Fibroblast of mammary gland (primary cell): ENCODE measurements at places on chromosomes 5 and 9.

GRCh38 chr5:95770830-95771708, 39.9 kb downstream of the RHOBTB3 start:
- DNase-seq: no peak

DNA sequence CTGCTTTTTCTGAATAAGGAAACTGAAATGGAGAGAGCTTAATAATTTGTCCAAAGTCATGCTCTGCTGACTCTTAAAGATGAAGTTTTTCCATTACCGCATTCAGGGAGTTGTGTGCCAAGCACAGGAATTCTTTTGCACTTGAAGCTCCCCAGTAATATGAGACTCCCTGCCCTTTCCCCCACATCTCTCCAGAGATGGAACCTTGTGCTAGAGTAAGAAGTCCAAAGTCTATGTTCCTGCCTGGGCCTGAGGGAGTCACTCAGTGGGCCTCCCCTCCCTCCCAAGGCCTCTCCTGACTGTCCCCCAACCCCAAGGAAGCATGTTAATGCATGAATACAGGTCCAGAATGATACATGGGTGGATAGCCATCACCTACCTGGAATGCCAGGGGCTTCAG, 173.3 kb upstream of the SEMA6A start:
- DNase-seq: peak; percentile 12

GRCh38 chr5:84063041-84063440, 321.6 kb downstream of the EDIL3 start:
- DNase-seq: no peak

DNA sequence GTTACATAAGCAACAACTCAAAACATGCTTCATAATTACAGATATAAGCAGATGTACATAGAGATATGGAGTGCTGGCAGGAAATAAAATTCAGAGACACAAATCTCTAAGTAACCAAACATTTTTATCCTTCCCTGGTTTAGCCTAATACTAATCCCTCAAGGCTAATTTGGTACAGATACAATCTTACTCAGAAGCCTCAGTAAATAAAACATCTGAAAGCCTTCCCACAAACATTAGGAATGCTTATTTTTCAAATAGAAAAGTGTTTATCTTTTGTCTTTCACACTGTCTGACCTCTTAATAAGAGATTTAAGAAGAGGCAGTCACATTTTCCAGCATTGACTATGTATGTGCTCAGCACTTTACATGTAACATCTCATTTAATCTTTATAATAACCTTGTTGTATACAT, 399.4 kb downstream of the ARRDC3 start:
- DNase-seq: no peak

GRCh38 chr5:37519807-37520206, 140.7 kb downstream of the WDR70 start:
- no peak for DNase-seq

- DNase-seq: peak; percentile 29
Observed at GRCh38 chr5:149851211-149851610, 93.4 kb downstream of the PDE6A start.

DNA sequence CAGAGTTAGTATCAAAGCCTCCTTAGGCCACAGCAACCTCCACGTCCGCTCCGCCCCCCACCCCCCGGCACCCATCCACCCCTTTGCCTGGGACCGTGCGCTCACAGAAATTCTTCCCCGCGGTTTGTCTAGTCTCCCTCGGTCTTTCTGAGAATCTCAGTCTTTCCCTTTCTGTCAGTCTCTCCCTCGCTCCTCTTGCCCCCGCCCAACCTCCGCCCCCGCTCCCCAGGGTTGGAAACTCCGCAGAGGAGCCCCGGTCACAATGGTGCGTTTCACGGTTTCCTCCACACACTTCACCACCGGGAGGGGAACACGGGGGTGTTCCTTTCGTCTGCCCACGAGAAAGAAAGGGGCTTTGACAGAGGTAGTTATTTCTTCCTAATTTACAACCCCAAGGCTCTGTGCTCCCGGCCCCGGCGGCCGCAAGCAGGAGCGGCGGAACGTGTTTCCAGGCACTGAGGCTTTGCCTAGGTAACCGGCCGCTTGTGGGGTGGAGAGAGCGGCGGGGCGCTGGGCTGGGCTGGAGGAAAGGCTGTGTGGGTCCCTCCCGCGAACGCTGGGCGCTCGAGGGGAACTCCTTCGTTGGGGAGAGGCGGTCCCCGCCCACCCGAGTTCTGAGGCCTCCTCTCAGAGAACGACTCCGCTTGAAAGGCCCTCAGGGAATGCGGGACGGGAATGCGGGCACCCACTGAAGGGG, 2.1 kb downstream of the NR4A3 start:
- no peak for DNase-seq

GRCh38 chr5:66573733-66574132, 22.5 kb upstream of the MAST4 start:
- DNase-seq: no peak

DNA sequence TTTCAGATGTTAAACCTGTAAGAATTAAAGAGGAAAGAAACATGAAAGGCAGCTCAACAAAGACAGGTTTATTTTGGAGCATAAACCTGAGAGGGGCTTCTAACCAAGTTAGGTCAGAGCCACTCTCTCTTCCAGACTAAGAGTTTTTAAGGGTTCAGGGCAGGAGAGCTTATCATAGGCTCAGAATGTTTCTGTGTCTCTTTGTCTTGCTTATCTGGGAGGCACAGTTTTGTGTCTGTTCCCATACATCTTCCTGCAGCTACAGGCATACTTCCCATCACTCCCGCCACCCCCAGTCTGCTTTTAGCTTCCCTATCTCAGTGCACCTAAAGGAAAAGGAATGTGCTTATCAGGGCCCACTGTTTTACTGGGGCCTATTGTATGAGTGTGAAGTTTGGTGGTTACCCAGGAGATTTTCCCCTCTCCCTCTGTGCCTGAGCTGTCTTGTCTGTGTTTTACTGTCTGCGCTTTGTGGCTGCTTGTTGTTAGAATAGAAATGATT, 21.9 kb downstream of the CD14 start:
- no peak for DNase-seq

DNA sequence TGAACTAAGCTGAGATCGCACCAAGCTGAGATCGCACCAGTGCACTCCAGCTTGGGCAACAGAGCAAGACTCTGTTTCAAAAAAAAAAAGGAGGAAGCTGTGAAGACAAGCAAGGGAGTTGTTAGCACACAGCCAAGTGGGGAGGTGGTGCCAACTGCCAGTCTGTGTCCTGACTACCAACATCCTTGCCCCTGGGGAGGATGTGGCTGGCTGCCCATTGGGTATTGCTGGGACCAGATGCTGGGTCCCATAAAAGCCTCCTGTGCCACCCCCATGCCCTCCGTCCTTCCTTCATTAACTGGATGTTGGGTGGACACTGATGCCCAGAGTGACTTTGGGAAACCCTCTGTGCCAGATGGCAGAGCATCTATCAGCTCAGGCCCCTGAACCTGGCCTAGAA, 157.1 kb upstream of the COL5A1 start:
- DNase-seq: no peak

GRCh38 chr9:81563739-81564138, 125.6 kb downstream of the TLE1 start:
- no peak for DNase-seq

DNA sequence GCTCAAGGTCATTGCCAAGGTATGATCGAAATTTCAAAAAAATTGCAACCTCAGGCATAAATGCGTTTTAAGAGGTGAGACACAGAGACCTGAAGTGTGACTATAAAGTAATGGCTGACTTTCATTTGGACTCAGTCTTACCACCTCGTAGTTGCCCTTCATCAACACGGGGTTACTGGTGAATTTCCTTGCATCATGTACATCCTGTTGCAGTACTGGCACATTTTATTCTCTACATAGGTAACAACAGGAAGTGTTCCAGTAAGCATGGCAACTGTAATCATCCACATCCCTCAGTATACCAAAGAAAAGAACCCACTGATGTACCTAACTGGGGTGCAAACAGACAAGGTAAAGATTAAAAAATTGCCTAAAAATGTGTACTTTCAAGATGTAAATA, 29.3 kb downstream of the MOCS2 start:
- no peak for DNase-seq

- no peak for DNase-seq
Observed at GRCh38 chr5:107418902-107419301, 251.8 kb downstream of the EFNA5 start.

- no peak for DNase-seq
Observed at GRCh38 chr5:35538198-35538931, 79.3 kb upstream of the SPEF2 start.

DNA sequence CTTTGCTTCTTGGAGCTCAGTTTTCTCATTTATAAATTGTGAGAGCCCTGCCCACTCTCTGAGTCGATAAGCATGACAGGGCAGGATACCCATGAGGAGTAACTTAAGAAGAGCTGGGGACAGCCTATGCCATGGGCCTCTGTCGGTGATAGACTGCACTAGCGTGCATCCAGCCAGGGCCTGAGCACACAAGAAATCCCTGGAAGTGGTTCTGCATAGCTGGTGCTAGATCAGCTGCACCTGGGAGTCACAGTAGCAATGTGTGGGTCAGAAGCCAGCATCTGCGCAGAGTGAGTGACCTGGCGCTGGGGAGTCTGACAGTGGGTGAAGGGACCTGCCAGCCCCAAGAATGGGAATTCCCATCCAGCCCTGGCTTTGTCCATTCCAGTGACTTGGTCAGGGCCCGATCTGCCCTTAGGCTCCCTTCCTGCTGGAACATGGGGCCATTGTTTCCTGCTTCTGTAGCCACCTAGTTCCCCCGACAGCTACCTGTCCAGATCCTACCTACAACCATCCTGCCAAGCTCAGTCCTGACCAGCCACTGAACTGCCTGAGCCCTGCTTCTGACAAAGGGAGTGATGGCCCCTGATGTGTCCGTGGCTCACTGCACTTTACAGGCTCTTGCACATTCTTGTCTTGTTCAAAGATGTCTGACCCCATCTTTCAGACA, 35.9 kb upstream of the NANS start:
- DNase-seq: no peak

DNA sequence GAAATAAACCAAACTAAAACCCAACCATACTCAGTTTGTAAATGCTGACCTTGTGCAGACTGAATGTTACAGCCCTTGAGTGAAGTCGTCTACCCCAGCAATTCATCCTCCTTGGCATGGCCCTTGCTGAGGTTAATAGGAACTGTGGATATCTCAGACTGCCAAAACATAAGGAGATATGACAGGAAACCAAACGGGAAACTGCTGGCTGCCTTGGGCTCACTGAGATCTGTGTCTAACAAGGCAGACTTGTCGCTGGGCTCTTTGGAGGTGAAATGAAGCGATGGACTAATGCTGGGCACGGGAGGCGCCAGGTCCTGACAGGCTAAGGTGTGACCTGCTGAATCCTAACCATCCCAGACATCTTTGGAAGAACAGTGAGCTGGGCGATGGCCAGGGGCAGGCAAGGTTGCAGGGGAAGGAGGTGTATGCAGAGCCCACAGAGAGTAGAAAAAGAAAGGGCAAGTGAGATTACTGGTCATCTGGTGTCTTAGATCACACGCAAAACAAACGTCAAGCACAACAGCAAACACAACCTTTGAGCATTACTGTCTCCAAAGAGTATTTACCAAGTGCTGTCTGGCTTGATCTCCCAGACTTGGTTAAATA, 44.6 kb upstream of the ALDH1A1 start:
- DNase-seq: no peak

GRCh38 chr9:86039991-86040860, 59.1 kb downstream of the GOLM1 start:
- peak; percentile 21 for DNase-seq

DNA sequence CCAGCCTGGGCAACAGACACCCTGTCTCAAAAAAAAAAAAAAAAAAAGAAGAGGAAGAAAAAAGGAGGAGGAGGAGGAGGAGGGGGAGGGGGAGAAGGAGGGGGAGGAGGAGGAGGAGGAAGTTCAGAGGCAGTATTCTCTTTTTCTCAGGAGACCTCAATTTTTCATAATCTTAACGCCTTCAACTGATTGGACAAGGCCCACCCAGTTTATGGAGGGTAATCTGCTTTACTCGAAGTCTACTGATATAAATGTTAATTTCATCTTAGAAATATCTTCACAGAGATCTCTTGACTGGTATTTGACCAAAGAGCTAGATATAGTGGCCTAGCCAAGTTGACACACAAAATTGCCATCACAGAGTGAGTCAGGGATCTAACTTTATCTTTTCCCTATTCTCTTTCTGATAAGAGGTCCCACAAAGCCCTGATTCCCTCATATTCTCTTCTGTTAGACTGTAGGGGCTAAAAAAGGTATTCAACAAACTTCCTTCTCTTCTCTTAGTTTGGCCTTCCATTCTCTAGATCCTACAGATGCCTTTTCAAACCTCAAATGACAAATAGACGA, 115.5 kb upstream of the ABCA1 start:
- no peak for DNase-seq

GRCh38 chr5:60843936-60844905, at the start of gene ELOVL7:
Gene ELOVL7 (minus strand): TSS chr5:60844269. CDS start chr5:60787397, 56,872 bp downstream.
- DNase-seq: peak; percentile 49

- DNase-seq: no peak
Observed at GRCh38 chr5:113760486-113760885, 247.0 kb downstream of the YTHDC2 start.

DNA sequence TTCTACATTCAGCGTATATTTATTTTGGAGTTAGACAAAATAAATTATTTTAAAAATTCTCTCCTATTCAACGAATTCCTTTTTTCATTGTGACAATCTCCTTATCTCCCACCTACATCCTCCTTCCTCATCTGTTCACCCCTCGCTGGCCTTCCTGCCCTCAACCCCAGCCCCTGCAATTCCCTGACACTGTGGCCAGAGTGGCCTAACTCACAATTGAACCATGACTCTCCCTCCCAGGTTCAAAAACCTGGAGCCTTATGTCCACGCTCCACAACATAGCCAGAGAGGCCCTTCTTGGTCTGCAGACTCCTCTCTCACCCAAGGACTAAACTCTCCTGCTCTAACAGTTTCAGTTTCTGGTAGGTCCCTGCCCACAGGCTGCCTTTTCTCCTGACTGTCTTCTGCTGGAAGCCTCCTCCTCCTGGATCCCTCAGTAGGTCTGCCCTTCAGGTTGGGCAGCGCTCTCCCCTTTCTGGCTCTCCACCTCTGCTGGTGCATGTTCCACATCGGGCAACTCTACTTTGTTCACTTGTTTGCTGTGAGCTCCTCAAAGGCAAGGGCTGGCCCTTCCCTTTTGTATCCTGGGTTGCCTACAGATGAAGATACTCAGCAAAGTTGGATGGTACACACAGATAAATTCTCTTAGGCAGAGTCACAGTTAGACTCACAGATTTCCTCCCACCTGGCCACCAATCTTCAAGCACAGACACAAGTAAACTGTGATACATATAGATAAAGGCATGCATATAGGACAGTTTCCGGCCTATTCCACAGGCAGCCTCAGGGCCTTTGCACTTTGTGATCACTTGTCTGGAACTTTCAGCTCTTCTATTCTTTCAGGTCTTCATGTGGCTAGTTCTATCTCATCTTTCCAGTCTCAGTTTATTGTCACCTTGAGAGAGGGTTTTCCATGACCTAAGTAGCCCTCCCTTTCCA, 19.8 kb upstream of the MYORG start:
- DNase-seq: no peak
